ENCODE measurements at places on chromosomes 6 and 20.

DNA sequence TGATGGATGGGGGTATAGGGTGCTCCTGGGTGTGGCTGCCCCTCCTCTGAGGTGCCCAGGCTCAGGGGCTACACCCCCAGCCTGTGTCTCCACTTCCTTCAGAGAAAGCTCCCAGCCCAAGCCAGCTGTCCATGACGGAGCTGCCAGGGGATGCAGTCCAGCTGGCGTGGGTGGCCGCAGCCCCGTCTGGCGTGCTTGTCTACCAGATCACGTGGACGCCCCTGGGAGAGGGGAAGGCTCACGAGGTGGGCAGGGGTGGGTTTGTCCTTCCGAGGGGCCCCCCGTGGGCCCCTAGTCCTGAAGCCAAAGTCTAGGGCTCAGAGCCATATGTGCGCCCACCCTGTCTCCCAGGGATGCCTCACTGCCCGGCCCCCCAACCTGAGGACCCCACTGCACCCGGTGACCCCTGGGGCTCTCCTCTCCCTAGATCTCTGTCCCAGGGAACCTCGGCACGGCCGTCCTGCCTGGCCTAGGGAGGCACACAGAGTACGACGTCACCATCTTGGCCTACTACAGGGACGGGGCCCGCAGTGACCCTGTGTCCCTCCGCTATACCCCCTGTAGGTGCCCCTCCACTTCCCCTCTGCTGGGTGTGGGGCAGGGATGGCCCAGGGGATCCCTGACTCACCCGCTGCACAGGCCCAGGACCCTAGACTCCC is 19.8 kb downstream of the COL20A1 start:
- DNase-seq, result no peak

DNA sequence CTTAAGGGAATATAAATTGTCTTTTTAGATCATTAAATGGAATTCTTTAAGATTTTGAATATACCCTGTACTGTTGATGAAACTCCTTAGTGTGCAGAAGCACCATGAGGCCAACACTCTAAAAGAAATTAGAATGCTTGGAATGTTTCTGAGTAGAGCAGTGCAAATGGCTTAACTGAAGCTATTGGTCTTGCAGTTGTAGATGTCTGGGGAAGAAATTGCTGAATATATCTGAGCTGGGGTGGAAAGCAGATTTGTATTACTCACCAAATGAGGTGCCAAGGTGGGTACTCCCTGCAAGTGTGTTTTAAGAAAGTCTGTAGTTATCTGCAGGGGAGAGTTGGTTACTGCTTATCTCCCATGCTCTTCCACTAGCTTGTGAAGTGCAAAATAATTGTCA is 119.0 kb downstream of the ADGRG6 start:
- no peak for DNase-seq

DNA sequence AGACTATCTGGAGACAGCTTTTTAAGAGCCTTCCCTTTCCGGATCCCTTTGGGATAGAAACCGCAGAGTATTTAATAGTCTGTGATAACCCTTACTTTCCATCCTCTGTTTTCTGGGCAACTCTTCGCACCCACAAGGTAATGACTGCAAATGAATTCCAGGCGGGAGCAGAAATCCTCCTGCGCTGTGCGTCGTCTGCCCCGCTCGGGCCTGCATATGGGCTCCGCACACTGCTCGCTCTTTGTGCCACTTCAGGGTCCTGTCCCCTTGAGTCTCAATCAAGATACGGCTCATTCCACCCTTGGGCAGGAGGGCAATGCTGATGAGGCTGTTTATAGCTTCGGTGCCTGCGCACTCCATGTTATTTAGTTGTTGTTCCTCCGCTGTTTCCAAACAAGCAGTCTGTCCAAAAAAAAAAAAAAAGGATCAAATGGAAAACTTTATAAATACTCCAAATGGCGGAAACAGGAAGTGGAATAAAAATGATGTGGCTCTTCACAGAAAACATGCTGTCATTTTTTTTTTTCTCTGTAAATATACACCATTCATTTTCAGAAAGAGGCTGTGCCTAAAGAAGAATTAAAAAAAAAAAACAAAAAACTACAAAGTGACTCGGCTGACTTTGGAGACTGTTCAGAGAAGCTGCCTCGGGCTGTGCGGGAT is 169.6 kb upstream of the GMDS start:
- DNase-seq, result no peak

- no peak for DNase-seq
Measured at GRCh38 chr6:7886132-7886531, 24.5 kb downstream of the TXNDC5 start.

GRCh38 chr6:38453861-38454260 is 185.9 kb downstream of the BTBD9 start:
- DNase-seq, result no peak

GRCh38 chr6:13572951-13573654 is 1.3 kb upstream of the SIRT5 start:
- DNase-seq, result no peak

DNA sequence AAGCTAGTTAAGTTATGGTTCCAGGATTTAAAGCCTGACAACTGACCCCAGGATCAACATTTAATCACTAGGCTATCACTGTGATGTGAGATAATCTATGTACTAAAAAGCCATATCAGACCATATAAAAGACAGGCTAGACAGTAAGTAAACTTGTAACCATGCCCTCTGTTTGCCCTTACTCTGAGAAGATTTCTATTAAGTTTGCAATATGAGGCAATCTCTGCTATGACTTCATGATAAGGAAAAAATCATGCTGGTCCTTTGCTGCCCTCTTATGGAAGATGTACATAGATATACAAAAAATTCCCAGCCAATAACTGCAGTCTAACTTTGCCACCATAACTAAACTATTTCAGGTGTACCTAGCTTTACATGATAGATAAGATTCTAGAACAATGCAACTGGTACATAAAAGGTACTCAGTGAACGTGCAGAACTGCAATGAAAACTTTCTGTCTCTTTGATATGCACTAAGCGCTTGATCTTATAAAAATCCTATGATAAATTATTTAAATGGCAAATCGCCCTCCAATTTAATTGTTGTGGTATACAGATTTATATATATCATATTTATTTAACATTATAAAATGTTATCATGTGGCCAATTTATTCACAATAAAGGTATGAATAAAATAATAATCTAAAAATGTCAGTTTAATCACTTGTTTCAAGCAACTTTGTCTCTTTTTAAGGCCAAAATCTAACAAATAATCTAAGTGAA is 70.5 kb downstream of the FAM217A start:
- DNase-seq, result peak; percentile 63

- DNase-seq, result no peak
Measured at GRCh38 chr6:48136856-48137255, 25.9 kb upstream of the PTCHD4 start.

- DNase-seq, result no peak
Measured at GRCh38 chr6:41644297-41644879, 6.1 kb downstream of the MDFI start.
